ENCODE measurements at places on chromosomes 13 and 19.

DNA sequence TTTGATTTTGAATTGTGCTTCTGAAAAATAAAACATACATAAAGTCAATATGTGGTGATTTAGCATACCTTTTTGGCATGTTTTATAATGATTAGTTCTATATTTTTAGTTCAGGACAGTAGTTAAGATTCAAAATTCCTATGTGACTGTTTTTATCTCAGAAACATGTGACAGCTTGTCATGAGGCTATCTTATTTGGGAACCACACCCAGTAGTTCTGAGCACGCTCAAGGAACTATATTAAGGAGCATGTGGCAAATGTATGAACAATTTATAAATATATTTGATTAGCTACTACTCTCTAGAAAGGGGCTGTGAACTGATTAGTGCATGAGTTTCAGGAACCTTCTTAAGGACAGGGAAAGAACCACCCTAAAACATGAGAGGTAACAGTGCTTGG, 38.8 kb downstream of the FGF9 start:
- no peak overlapping the region for H3K4me3 ChIP-seq
- no peak overlapping the region for H3K27ac ChIP-seq
- H3K4me1 ChIP-seq, result no peaks in the 10 kb centered on the region
- DNase-seq, result no peak
- no peaks in the 10 kb centered on the region for H3K36me3 ChIP-seq

- no peaks in the 10 kb centered on the region for H3K27me3 ChIP-seq
- H3K4me3 ChIP-seq, result peak overlapping the region; percentile 33
- no peak for DNase-seq
These were observed 11.2 kb downstream of the ACTN4 start for GRCh38 chr19:38658462-38659306.

- H3K4me1 ChIP-seq, result peaks cover 38% of the 10 kb centered on the region
- no peaks in the 10 kb centered on the region for H3K27me3 ChIP-seq
- H3K4me3 ChIP-seq, result peak overlapping the region; percentile 96
- peaks cover 12% of the 10 kb centered on the region for H3K36me3 ChIP-seq
These were observed 4.2 kb upstream of the SPACA6 start for GRCh38 chr19:51688671-51689571.

GRCh38 chr19:52716522-52716921, 18.3 kb downstream of the ZNF611 start:
- no peaks in the 10 kb centered on the region for H3K27me3 ChIP-seq
- no peak overlapping the region for H3K4me3 ChIP-seq
- peaks cover 4% of the 10 kb centered on the region for H3K36me3 ChIP-seq
- no peak overlapping the region for H3K27ac ChIP-seq

GRCh38 chr13:76646946-76647345, 239.3 kb downstream of the KCTD12 start:
- H3K4me1 ChIP-seq, result no peaks in the 10 kb centered on the region
- H3K27ac ChIP-seq, result no peak overlapping the region
- DNase-seq, result no peak
- H3K4me3 ChIP-seq, result no peak overlapping the region
- H3K27me3 ChIP-seq, result peaks cover 34% of the 10 kb centered on the region
- no peaks in the 10 kb centered on the region for H3K36me3 ChIP-seq

GRCh38 chr19:21593934-21594820, 88.8 kb downstream of the ZNF429 start:
- H3K36me3 ChIP-seq, result no peaks in the 10 kb centered on the region
- peaks cover 2% of the 10 kb centered on the region for H3K4me1 ChIP-seq
- DNase-seq, result no peak
- H3K27me3 ChIP-seq, result no peaks in the 10 kb centered on the region
- H3K27ac ChIP-seq, result no peak overlapping the region

GRCh38 chr19:6766357-6767080, 716 bp downstream of the SH2D3A start:
- no peaks in the 10 kb centered on the region for H3K27me3 ChIP-seq
- H3K27ac ChIP-seq, result peak overlapping the region; percentile 97
- no peaks in the 10 kb centered on the region for H3K36me3 ChIP-seq
- peaks cover 35% of the 10 kb centered on the region for H3K4me1 ChIP-seq
- no peak for DNase-seq

DNA sequence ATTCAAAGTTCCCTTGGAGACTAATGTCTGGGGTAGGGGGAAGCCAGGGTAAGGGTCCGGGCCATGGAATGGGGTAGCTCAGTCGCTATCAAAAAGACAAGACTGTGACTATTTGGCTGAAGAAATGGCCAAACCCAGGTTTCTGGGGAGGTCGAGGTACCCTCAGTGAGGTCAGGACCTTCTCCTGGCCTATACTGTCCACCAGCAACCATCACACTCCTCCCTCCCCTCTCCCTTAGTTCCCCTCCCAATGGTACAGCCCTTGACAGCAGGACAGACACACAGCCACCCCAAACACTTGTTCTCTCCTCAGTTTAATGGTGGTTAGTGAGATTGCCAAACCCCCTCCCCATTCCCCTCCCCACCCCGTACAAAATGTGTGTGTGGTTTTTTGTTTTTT, 2.6 kb upstream of the ZNF428 start:
- peak overlapping the region; percentile 28 for H3K4me3 ChIP-seq
- H3K27ac ChIP-seq, result no peak overlapping the region
- H3K27me3 ChIP-seq, result peaks cover 6% of the 10 kb centered on the region
- no peaks in the 10 kb centered on the region for H3K36me3 ChIP-seq

- H3K36me3 ChIP-seq, result no peaks in the 10 kb centered on the region
- H3K27me3 ChIP-seq, result no peaks in the 10 kb centered on the region
- H3K4me1 ChIP-seq, result peaks cover 17% of the 10 kb centered on the region
- no peak overlapping the region for H3K4me3 ChIP-seq
- H3K27ac ChIP-seq, result no peak overlapping the region
- DNase-seq, result no peak
These were observed 11.6 kb downstream of the SLC27A5 start for GRCh38 chr19:58500242-58500641.

All from T-helper 17 cell (primary cell).